Stimulated activated CD4-positive, alpha-beta T cell treated with anti-CD3 and anti-CD28 coated beads, TNF-alpha, amount 100 ng/mL, for 1 hour (primary cell): ENCODE measurements at places on chromosomes 13 and 19.

- no peak for DNase-seq
Observed at GRCh38 chr19:42333975-42334696, 8.7 kb downstream of the MEGF8 start.

DNA sequence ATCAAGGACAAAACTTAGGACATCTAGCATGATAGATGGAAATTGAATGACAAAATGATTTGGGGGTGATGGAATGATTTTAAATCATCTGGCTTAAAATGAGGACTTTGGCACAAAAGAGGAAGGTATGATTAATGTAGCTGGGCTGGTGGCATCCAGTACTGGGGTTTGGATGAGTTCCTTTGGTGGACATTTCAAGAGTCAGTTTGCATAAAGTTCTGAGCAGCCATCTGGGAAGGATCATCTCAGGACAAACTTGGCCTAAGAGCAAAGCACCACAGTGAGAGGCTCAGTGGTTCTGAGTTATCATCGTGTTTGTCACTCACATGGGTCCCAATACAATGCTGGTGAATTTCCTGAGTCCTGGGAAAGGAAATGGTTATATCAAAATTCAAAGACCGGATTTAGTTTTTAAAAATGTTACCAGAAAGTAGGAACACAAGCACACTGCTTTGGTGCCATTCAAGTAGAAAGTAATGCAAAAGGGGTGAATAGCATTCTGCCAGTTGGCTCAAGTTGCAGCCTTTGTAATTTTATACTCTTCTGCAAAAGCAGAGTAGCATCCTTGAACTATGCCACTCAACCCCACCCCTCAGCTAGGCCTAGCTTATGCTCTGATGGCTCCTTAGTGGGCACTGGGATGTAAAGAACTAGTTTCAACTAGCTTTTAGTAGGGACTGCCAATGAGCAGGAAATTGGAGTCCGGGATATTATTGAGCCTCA lies 219.0 kb downstream of the COG6 start:
- no peak for DNase-seq

DNA sequence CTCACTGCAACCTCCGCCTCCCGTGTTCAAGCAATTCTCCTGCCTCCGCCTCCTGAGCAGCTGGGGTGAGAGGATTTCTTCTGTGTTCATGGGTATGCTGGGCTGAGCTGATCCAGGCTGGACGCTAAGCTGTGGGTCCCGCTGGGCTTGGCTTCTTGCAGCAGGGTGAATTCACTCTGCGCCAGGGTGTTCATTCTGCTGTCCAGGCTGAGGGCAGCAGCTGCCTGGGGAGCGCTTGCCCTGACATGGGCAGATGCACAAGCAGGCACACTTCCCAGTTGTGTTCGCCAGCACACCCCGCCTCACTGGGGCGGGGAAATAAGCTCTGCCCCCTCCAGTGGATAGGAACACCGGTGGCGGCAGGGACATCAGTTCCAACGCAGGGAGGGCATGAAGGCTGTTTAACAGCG lies 7.3 kb upstream of the INAFM1 start:
- no peak for DNase-seq

- no peak for DNase-seq
Observed at GRCh38 chr19:16847430-16847829, 18.2 kb downstream of the SIN3B start.

DNA sequence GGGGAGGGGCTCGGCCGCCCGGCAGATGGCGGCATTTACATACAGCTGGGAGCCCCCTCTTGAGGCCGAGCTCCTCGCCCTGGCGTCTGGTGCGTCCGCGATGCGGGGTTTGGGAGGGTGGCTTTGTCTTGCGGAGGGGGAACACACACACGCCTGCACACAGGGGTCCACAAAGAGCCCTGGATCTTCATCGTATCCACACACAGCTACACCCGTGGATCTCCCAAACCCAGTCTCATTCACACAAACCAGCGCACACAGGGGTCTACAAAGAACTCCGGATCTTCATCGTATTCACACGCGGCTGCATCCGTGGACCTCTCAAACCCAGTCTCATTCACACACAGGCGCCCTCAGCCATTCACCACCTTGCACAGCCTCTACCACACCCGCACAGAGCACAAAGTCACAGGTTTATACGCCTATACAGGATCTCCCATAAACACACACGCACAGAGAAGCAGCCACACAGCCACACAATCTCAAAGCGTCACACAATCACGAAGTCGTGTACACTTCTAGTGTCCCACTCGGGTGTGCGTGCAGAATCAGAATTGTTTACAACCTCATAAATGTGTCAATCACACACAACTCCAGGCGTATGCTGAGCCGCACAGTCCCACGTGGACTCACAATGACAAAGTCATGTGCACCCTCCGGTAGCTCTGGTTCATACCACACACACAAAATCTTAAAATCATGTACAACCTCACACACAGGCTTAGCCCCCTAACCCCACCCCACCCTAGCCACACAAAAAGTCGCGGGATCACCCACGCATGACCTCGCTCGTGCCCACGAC lies 550 bp upstream of the DLL3 start:
- no peak for DNase-seq

- no peak for DNase-seq
Observed at GRCh38 chr13:88246239-88246638, 575.1 kb downstream of the SLITRK5 start.
